Stimulated activated CD4-positive, alpha-beta T cell treated with anti-CD3 and anti-CD28 coated beads, Interleukin-2, amount 100 ng/mL, for 4 hours (primary cell): ENCODE measurements at places on chromosomes 6 and 20.

GRCh38 chr6:4185419-4185818 is 50.0 kb upstream of the ECI2 start:
- no peak for DNase-seq

- no peak for DNase-seq
These were observed 882.0 kb downstream of the TFAP2A start for GRCh38 chr6:9532621-9533557.

DNA sequence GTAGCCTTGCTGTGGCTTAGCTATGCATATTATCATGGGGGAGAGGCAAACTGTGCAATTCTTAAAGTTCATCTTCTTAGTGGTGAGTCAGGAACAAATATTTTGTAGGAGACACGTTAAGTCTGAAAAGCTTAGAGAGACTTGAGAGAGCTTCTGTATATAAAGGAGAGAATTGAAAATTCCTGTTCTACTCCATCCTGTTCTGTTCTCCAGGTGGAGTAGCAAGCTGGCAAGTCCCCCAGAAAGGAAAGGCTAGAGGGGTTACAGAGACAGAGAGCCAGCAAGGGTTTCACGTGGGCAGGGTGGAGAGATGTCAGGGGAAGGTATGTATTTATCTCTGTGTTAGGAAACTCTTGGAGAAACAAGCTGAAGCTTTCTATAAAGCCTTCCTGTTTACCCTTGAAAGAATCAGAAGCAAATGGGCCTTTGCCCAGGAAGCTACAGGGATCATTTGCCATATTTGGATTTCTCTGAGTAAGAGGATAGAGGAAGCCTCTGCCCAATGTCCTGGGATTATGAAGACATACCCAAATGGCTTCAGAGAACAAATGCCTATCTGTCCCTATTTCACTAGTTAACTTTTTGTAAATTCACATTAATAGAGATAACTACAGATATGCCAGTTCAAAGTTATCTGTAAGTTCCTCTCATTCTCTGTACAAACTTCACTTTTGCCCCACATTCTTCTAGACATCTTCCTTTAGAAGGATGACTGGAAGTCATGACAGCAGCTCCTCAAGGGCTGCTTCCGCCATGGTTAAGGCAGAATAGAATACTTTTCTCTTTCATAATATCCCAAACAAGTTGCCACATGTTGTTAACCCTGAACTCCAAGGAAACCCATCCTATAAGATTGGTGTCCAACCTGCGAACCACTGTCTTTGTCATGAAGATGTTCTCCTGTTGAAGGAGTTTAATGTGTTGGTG is 126.7 kb upstream of the NEDD9 start:
- DNase-seq: no peak

- DNase-seq: no peak
These were observed 67.0 kb downstream of the IYD start for GRCh38 chr6:150435832-150436231.

DNA sequence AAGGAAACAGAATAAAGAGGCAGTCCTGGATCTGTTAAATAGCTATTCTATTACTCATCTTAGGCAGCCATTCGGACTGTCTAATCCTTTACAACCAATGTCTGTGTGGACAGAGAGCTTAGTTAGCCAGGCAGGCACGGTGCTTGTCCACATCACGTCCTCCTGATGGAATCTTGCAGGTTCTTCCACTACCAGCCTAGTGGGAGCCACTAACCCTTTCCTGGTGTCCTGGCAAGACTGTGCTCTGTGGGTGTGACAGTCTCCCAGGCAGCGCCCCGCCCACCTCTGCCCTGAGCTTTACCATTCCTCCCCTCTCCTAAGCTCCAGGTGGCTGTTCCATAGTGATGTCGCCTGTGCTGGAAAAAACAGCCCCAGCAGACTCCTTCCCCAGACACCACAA is 78.3 kb upstream of the CLDN20 start:
- no peak for DNase-seq

DNA sequence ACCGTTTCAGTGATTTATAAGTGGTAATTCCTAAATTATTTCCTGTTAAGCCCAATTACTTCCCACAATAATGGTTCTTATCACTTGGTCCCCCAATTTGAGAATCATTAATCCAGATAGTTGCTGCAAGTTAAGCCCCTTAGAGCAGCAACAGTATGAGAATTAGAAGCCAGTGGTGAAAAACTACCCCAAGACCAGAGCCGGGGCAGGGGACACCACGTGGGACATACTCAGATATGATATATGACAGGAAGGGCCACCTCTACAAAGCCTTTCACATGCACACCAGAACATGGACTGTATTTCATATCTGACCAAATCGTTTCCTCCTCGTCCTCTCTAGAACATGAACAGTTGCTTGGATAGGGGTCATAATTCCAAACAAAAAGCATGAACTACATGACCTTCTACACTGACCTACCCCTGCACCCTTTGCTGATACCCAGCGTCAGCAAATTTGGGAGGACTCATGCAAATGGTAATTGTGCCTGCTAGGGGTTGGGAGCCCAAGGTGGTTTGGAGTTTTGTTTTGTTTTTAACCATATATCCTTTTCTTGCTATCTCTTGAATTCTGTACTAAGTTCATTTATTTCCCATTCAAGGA is 3.9 kb downstream of the JAG1 start:
- DNase-seq: no peak

- peak; percentile 55 for DNase-seq
These were observed 838 bp downstream of the STMN3 start for GRCh38 chr20:63652192-63652980.

- DNase-seq: no peak
These were observed 218.6 kb downstream of the PKHD1 start for GRCh38 chr6:51868591-51869355.

DNA sequence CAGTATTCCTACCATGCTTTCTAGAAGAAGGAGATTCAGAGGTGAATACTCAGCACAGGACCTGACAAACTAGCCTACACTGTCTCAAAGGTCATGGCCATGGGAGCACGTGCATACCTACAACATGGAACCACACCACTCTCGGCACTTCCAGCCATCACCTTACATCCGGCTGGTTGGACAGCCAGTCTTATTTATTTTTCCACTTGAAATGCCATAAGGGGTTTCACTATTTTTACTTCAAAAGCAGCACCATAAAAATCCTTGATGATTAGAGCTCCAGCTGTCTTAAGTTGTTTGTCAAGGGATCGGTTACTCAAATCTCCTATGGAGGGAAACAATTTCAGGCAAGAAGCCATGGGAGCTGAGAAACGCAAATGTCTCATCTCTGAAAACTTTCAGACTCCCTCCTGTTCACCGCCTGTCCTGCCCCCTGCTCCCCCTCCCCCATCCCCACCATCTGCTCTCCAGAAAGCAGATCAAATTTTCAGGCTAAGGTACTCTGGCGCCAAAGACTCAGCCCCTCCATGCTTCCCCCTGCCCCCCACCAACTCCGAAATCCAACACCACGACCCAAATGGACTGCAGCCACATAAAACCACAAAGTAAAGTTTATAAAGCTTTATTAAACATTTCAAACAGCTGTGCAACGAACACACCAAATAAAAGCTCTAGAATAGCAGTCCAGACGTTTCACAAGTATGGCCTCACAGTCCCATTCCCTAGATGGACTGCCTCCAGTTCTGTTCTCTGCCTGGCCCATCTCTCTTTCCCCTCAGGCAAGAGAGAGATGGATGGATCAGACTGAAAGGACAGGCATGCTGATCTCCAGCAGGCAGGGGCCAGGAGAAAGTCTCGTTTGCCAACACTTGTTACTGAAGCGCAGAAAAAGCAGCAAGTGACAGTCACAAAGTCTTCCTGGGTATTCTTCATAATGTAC is 4.0 kb upstream of the NNAT start:
- DNase-seq: no peak

- DNase-seq: no peak
These were observed 1.3 kb downstream of the LKAAEAR1 start for GRCh38 chr20:64082820-64083377.

- DNase-seq: peak; percentile 10
These were observed 104.9 kb upstream of the PRDM1 start for GRCh38 chr6:105981002-105981887.

- DNase-seq: no peak
These were observed 50.7 kb downstream of the DOK5 start for GRCh38 chr20:54525916-54526590.

GRCh38 chr6:104325341-104326172 is 534.2 kb downstream of the HACE1 start:
- DNase-seq: no peak

DNA sequence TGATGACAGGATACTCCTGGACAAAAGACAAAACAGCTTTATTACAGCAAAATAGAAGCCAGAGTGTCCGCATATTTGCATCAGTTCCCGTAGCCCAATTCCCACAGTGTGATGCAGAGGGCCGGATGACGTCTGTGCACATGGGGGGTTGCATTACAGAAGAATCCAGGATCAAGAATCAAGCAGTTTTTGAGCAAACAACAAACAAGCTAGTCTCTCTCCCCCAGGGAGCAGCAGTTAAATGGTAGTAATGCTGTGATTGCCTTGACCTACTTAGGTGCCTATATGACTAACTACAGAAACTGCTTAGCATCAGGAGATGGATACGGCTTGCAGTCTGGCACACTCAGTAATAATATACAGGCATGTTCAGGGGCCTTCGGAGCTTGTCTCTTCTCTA is 3.2 kb upstream of the SDHAF4 start:
- DNase-seq: no peak

DNA sequence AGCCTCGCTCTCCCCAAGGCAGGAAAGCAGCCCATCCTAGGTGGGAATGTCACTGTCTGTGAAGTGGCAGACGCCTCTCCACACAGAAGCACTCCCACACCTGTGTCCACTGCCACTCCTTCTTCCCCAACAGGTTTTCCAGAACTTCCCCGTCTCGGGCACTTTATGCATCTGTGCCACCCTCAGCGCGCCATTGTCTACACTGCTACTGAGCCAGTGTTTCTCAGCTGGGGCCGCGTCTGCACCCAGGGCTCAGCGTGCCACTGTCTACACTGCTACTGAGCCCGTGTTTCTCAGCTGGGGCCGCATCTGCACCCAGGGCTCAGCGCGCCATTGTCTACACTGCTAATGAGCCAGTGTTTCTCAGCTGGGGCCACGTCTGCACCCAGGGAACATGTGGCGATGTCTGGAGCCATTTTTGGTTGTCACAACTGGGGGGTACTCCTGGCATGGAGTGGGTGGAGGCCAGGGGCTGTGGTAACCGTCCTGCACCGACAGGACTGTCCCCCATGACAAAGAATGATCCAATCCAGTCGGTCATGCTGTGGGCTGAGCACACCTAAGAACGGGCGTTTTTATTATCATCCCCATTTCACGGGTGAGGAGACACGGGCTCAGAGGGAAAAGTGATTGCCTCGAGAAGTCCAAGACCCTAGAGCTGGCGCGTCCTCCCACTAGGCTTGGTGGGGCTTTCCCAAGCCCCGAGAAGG is 41.7 kb upstream of the ZBP1 start:
- DNase-seq: no peak

- no peak for DNase-seq
These were observed 38.3 kb downstream of the FAM120B start for GRCh38 chr6:170344631-170345576.

DNA sequence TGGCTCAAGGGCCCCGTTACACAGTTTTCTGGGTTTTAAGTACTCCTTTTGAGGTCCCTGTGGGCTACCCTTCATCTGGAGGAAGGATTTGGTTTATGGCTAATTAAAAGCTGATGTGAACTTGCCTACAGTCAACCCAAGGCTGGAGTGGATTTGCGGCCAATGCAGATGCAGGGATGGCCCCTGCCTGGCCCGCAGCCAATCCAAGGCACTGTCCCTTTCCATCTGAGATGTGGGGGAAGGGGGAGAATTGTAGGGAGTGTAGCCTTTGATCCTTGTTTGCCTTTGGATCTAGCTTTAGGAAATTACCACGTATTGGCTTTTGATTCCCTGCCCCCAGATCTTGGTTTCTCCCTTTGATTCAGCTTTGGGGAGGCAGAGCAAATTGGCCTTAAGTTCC is 128.0 kb upstream of the GGTLC1 start:
- DNase-seq: no peak

- no peak for DNase-seq
These were observed 4.9 kb upstream of the ZFP57 start for GRCh38 chr6:29685718-29686326.

DNA sequence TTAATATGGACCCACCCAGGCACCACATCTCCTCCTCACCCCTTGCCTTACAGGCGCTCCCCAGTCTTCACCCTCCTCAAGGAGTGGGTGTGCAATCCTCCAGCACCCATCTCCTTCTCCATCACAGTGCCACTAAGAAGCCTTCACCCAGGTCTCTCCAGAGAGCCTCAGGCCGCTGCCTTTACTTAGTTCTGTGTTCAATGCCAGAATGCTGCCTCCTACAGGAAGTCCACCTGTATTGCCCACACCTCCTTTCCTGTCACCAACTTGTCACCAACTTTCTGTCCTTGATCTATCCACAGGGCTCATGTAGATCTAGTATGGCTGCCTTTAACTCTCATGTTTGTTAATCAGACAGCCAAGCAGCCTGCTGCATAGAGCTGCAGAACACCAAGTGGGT is 586 bp upstream of the LST1 start:
- no peak for DNase-seq

- no peak for DNase-seq
These were observed 80.3 kb upstream of the STMND1 start for GRCh38 chr6:17021539-17021889.

- peak; percentile 76 for DNase-seq
These were observed at the start of gene TMEM242 for GRCh38 chr6:157323255-157323965. Gene TMEM242, minus strand, starts transcription at chr6:157323519. Its CDS starts 20 bp downstream, at chr6:157323499.

- DNase-seq: no peak
These were observed 1.8 kb downstream of the RALGAPA2 start for GRCh38 chr20:20710443-20711315.

DNA sequence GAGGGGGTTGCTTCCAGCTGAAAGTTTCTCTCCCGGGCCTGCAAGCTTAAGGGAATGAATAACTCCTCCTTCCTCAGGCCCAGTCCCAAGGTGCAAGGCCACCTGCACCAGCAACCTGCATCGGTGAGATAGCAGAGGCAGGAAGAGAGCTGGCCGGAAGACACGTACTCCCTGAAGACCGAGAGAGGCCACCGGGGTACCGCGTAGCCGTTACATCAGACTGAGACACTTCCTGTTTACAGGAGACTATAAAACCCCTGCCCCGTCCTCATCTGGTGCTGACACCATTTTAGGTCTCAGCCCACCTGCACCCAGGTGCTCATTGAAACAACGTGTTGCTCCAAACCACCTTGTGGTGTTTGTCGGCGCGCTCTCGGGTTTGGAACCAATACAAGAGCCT is 60.5 kb upstream of the PRND start:
- no peak for DNase-seq

- no peak for DNase-seq
These were observed 276.5 kb upstream of the TCF21 start for GRCh38 chr6:133612459-133612858.

DNA sequence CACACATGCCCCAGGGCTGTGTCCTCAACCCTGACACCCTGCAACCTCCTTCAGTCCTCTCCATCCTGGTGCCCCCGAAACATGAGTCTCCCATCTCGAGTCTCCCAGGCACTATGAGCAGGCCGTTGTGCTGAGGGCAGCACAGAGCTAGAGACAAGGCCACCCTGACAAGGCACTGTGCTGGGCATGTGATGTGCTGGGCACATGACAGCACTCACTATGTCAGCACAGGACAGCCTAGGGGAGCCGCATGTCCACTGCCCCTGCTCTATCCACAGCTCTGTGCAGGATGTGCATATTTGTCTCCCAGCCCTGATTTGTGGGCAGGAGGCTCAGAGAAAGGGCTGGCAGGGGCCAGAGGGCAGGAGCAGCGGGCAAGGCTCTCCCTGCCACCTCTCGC is 362.1 kb upstream of the AGPAT4 start:
- no peak for DNase-seq
